Neural progenitor cell (in vitro differentiated cells): ENCODE measurements at places on chromosomes 13 and 19.

- no peak for DNase-seq
Measured at GRCh38 chr13:97188207-97188606, 33.9 kb upstream of the MBNL2 start.

DNA sequence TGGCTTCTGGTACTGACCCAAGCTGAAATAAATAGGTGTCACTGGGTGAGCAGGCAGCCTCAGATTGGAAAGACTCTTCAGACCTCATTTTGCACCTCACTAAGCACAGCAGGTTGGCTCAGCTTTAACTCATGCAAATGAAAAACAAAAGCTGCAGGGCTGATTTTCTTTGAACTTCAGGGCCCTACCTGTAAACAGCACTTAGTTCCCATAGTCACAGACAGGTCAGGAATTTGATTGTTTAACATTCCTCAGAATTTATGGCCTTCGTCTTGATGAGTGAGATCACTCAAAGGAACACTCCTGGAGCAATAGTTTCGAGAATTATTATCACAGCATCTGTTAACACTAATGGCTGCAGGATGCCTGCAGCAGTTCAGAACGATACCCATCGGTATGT is 718.5 kb downstream of the EFNB2 start:
- peak; percentile 36 for DNase-seq

DNA sequence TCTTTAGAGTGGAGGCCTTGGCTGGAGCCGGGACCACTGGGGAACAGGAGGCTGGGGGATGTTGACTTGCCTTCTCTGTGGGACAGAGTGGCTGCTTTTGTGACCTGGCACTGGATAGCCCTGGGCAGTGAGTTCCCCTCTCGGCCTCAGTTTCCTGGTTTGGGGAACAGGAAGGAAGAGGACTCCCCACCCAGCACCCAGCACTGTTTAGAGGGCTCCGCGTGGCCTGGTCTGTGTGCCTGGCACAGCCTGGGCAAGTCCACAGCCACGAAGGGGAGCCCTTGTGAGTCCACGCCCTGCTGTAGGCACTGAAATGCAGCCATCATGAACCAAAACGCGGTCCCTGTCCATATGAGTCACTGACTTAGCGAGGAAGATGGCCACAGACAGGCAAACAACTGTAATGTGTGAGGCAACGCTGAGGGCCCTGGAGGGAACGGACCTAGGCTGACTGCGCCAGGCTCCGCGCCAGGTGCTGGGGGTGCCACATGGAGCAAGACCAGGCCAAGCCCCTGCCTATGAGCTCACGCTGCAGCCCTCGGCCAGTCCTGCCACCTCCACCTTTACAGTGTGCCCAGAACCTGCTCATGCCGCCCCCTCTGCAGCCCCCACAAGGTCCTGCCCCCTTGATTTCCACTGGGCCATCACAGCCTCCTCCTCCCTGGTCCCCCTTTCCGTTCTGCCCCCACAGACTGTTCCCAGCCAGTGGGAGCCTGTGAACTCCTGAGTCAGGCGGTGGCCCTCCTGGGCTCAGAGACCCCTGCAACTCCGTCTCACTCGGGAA is 35.5 kb downstream of the PAK4 start:
- DNase-seq = no peak

DNA sequence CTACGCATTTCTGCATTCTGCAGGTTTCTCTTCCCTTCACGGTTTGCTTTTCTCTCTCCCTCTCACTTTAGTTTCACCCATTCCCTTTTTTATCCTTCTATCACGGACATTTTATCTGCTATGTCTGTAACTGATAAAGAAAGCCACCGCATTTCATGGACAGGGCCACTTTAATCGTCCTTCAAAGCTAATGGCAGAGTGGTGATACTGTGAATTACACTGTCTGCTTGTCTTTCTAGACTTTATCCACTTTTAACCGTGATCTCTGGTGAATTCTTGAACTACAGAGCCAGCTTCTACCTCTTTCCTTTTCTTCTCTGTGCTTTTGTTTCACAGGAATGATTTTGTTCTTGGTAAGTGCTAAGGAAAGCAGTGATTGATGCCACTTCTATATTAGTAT is 760.4 kb downstream of the PCDH9 start:
- DNase-seq = no peak
